Foreskin fibroblast (primary cell): ENCODE measurements at places on chromosomes 11 and 22.

GRCh38 chr11:42992594-42992993 lies 319.2 kb upstream of the API5 start:
- no peak for DNase-seq

DNA sequence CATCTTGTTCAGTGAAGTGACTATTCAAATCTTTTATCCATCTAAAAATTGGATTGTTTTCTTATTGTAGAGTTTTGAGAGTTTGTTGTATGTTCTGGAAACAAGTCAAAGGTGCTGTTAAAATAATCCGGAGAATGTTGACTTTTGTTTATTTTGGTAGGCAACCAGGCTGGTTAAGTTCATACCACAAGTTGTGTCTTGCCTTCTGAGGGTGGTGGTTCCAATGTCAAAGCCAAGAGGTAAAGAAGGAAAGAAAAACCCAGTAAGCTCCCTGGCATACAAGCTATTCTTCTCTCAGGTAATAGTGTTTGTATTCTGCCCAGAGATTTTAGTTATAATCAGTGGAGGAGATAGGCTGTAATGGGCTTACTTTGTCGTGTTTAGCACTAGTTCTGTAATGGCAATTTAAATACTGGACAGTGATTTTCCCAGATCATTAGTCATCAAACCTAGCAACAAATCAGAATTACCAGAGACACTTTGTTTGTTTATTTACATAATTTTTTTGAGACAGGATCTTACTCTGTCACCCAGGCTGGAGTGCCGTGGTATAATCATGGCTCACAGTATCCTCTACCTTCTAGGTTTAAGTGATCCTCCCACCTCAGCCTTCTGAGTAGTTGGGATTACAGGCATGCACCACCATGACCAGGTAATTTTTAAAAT lies 15.1 kb upstream of the CSRP3 start:
- DNase-seq: no peak

- DNase-seq: peak; percentile 43
Measured at GRCh38 chr11:70019576-70020011, 58.5 kb upstream of the ANO1 start.

GRCh38 chr11:105073456-105074165 lies 28.5 kb upstream of the CARD16 start:
- DNase-seq: no peak

DNA sequence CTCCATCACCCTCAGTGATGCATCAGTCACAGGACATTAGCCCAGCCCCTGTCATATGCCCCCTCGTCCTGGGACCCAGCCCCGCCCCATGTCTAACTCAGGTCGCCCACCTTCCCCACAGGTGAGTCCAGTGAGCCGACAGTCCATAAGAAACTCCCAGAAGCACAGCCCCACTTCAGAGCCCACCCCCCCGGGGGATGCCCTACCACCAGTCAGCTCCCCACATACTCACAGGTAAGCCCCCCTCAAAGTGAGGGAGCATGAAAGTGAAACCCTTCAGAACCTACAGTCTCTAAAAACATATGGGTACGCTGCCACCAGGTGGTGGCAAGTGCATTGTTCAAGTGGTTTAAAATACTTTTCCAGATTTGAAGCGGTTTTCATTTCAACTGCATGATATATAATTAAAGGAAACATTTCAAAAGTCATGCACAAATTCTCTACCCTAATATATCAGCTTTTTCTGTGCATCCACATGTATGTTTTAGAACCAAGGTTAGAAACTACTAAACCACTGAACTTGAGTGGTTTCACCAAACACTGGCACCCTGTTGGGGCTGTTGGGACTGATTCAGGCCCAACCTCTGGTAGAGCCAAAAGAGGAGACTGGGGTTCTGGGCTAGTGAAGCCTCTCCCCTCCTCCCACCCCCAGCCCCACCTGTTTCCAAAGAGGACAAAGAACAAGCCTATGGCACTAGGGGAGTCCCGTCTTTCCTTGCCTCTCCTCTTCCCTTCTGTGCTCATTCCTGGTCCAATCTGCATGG lies 17.3 kb downstream of the EPS8L2 start:
- peak; percentile 82 for DNase-seq

DNA sequence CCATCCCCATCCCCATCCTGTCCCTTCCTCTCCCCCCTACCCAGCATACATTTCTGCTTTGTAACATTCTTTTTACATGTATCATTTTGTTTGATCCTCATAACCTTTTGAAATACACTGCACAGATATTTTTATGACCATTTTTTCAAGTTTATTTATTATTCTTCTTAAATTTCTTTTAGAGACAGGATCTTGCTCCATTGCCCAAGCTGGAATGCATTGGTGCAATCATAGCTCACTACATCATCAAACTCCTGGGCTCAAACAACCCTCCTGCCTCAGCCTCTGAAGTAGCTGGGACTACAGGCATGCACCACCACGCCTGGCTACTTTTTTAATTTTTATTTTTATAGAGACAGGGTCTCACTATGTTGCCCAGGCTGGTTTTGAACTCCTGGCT lies 99.4 kb upstream of the AKIP1 start:
- peak; percentile 61 for DNase-seq

DNA sequence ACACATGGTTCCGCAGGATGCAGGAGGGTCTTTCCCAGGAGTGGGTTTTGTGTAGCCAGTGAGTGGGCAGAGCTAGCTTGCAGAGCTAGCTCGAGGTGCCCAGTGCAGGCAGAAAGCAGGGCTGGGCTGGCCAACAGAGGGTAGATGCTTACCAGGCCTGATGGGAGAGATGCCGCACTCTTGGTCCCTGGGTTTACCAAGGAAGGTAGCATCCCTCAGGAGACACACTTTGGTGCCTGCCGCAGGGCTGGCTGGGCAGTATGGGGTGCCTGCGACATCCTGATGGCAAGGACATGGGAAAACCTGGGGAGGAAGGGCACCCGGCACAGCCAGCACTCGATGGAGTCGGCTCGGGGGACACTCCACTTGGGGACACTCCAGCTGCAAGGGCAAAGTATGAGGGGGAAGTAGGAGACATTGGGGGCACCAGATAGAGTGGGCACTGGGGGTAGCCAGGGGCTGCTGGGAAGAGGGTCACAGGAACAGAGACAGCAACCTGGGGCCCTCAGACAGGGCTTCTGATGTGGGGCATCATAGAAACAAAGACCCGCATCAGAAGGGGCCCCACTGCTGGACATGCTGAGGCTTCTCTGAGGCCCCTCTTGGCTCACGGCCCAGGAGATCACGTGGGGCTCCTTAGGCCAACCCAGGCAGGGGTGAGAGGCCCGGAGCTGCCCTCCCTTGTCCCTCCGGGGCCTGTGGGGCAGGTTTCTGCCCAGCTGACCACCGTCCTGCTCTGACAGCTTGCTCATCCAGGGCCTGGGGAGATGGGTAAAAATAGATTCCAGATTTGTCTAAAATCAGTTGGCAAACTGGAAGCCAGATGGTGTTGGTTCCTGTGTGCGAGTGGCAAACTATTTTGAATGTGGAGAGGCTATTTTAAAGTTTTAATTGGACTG lies 89.8 kb downstream of the MORC2 start:
- DNase-seq: peak; percentile 10

- DNase-seq: no peak
Measured at GRCh38 chr22:29679316-29679715, 40.5 kb upstream of the CABP7 start.

DNA sequence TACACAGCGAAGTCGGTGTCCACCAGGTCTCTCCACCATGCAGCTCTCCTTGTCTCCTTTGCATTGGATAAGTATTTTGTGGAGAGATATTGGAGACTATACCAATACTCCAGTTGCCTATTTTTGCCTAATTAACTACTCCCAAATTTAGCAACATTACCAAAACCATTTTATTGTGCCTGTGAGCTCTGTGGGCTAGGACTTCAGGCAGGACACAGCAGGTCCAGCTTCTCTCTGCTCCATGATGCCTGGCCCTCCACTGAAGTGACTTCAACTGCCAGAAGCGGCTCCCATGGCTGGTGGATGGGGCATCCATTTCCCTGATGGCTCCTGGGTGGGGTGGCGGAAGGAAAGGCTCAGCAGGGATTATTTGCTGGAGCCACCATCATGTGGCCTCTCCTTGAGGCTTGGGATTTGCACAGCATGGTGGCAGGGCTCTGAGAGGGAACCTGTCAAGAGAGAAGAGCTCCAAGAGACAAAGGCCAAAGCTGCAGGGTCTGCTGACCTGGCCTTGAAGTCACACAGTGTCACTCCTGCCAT lies 36.9 kb upstream of the MAPK1 start:
- DNase-seq: no peak

GRCh38 chr11:90635151-90635550 lies 412.3 kb upstream of the CHORDC1 start:
- no peak for DNase-seq

DNA sequence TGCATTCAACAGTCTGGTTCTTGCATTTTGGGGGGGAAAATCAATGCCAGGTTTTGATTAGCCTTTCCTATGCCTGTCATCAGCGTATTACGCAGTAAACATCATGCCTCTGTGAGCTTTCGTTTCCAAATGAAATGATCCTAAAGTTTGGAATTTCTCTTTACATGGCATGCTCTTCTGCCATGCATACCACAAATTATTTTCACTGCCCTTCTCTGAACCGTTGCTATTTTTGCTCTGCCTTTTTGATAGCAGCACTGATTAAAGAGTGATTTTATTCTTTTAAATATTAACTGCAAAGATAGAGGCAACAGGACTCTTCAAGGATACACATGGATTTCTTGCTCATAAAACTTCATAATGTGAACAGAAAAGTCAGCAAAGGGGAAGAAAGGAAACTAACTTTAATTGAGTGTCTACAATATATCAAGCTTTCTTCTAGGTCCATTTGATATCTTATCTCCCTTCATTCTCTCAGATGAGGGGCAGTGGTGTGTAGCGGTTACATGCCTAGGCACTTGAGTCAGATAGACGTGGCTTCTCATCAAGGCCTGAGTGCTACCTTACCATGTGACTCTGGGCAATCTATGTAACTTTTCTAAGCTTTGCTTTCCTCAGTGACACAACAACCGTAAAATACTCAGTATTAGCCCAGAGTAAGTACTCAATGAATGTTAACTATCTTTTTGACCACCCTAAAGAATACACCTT lies 25.0 kb upstream of the FZD4 start:
- DNase-seq: no peak

DNA sequence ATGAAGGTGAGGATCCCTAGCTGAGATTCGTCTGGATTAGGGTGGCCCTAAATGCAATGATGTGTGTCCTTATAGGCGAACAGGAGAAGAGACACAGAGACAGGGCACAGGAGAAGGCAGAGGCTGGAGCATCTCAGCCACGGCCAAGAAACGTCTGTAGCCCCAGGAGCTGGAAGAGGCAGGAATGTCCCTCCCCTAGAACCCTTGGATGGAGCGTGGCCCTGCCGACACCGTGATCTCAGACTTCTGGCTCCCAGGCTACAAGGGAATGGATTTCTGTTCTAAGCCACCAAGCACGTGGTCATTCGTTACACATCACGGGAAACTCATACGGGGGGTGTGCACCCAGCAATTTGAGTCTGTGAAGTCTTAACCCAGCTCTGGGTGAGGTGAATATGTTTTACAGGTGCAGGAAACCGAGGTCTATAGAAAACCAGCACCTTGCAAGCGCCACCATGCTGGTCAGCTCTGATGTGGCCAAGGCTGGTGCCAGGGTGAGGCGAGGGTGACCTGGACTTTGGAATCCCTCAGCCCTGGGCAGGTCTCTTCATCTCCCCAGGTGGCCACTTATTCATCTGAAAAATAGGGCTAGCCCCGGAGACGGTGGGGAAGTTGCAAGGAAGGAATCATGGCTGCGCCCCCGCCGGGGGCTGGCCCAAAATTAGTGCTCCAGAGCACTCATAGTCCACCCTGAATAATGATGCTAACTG lies 89.5 kb upstream of the FGF3 start:
- no peak for DNase-seq

GRCh38 chr11:93525601-93526345 lies 17.4 kb downstream of the SMCO4 start:
- DNase-seq: peak; percentile 43

DNA sequence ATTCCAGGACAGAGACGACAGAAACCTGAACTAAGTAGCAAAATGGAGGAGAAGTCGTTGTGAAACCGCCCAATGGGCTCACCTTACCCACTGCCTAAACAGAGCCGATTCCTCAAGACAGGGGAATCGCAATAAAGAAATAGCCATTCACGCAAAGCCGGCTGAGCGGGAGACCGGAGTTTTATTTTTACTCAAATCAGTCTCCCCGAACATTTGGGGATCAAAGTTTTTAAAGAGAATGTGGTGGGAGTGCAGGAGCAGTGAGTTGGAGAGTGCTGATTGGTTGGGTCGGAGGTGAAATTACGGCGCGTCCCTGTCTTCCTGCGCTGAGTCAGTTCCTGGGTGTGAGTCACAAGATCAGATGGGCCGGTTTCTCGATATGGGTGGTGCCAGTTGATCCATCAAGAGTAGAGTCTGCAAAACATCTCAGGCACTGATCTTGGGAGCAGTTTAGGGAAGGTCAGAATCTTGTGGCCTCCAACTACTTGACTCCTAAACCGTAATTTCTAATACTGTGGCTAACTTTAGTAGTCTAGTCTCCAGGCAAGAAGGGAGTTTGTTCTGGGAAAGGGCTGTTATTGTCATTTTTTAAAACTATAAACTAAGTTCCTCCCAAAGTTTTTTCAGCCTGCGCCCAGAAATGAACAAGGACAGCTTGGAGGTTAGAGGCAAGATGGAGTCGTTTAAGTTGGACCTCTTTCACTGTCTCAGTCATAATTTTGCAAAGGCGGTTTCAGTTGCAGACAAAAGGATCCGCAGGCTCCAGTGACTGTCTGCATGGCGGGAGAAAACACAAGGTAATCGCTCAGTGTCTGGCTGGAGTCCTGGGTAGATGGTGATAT lies 34.1 kb downstream of the OR4D9 start:
- no peak for DNase-seq

- no peak for DNase-seq
Measured at GRCh38 chr11:121059605-121060004, 35.7 kb downstream of the TBCEL start.

DNA sequence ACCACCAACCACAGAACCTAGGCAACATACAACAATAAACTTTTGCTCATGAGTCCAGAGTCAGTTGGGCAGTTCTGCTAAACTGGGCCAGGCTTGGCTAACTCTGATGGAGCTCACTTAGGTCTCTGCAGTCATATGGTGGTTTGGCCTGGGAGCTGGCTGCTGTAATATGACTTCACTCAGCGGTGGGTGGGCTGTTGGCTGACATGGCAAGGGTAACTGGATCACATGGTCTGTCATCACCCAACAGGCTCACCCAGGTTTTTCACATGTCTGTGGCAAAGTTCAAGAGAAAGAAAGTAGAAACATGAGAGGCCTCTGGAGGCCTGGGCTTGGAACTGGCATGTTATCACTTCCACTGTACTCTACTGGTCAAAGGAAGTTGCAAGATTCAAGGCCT lies 43.2 kb upstream of the CLMP start:
- DNase-seq: peak; percentile 96

- DNase-seq: no peak
Measured at GRCh38 chr11:36002196-36002595, 58.3 kb downstream of the LDLRAD3 start.
